Tongue (tissue), 3 donors: ENCODE measurements at places on chromosomes 1 and 21.

GRCh38 chr1:167427848-167428247 lies 90.5 kb downstream of the CD247 start:
- DNase-seq, result peak; percentile 24

DNA sequence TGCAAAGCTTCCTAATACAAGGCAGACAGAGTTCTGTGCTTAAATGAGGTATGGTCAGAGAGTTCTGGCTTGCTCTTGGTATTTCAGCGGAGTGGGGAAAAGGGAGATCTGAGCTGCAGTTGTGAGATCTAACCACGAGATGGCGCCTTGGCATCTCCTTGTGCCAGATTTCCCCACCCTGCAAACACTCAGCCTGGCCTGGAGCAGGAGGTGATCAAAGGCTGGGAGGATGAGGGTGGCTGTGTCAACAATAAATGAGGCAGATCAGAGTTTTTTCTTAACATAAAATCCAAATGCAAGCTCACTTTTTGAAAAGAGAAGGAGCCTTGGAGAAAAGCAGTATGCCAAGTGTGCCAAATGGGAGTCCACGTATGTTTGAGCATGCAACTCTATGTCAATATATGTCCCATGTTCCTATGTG lies 4.1 kb upstream of the TFAP2E start:
- peak; percentile 90 for DNase-seq

GRCh38 chr1:172658871-172659453 lies at the start of gene FASLG:
TSS of gene FASLG (plus strand) at chr1:172659103. CDS start at chr1:172659202, 99 bp downstream.
- no peak for DNase-seq

- no peak for DNase-seq
Measured at GRCh38 chr21:35579520-35580293, 480.6 kb downstream of the SETD4 start.

DNA sequence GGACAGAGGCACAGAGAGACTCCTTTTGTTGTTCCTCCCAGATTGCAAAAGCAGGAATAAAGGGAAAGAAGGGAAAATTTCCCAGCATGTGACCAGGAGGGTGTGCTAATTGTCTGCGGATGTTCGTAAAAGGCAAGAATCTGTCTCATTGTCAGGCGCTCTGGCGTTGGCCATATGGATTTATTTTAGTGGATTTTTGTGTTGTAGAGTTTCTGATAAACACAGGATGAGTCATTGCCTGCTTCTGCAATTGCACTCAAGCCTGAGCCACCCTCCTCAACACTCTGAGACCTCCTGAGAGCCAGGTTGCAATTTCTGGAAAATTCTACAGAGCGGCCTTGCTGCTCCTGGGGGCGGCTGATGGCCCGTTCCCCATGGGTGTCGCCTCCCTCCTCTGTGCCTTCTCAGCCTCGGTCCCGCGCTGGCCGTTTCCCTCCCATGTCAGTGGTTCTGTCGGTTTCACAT lies 227.7 kb downstream of the KAZN start:
- DNase-seq, result peak; percentile 70
